ENCODE measurements at places on chromosomes 3 and 15. TPM values are rescaled to one million over a fixed set of nuclear protein-coding genes. Genes with fewer than 3 reads are reported as not detected.

Gene PPP2R3A
- 63.3 TPM for total RNA-seq

Gene TFDP2
- 29.0 TPM for total RNA-seq

Gene TNNC1
- total RNA-seq, result 3.5 TPM

Gene PLA2G4E
- total RNA-seq, result not detected

Gene PLA2G4F
- 0.79 TPM for total RNA-seq
